NCI-H1105 (cell line): ENCODE measurements at places on chromosomes 13 and 19.

- DNase-seq = no peak
Measured at GRCh38 chr13:30943881-30944280, 11.4 kb downstream of the TEX26 start.

DNA sequence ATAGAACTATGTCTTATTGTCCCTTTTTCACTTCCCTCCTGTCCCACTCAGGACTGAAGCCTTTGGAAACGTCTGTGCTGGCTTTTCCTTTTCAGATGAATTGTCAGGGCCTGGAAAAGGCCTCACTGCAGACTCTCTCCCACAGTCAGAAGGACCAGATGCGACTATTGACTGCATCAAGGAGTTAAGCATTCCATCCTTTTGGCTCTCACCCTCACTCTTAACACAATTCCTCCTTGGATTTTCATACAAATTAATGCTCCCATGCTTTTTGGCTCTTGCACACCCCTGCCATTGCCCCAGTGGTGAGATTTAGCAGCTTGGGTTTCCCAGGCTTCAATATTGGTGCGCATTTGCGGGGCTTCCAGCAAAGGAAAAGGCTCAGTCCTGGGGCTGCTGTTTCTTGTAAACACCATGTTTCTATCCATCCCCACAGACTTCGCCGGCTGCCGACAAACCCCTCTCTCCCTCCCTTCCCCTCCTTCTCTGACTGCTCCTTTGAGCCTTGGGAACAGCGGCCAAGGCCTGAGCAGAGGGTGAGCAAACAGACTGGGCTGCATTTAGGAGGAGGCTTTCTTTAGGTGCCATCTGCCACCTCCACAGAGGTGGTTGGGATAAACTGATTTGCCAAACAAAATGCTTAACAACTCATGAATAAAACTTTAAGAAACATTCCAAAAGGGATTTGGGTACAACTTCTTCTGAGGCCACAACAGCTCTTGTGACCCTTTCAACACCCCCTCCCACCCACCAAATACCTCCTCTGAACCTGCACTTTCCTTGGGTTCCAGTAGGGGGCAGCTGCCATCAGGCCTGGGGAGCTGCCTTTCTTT lies 48.6 kb upstream of the PCDH8 start:
- DNase-seq = no peak

- DNase-seq = no peak
Measured at GRCh38 chr13:31056644-31057271, 104.9 kb downstream of the HSPH1 start.

DNA sequence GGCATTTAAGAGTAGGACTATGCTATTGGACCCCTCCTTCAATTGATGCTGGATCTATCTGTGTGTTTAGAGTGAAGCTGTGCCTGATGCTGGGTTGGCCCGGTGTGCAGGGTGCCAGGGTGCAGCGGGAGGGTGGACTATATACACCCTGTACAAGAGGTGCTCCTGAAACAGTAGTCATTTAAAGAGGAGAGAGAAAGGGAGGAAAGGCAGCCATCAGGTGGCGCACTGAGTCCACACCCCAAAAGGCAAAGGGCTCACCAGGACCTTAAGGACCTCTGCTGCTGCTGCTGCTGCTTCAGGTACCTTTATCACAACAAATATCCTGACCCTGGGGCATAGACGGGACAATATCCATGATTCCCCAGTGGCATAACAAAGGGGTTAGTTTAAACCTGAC lies 39.4 kb downstream of the ZNF136 start:
- no peak for DNase-seq

GRCh38 chr13:35475960-35476943 lies at the start of gene MAB21L1:
Gene MAB21L1 (minus strand): TSS chr13:35476689. CDS start chr13:35476138, 551 bp downstream.
- peak; percentile 29 for DNase-seq

GRCh38 chr19:18153556-18154134 lies 682 bp downstream of the PIK3R2 start:
- no peak for DNase-seq

DNA sequence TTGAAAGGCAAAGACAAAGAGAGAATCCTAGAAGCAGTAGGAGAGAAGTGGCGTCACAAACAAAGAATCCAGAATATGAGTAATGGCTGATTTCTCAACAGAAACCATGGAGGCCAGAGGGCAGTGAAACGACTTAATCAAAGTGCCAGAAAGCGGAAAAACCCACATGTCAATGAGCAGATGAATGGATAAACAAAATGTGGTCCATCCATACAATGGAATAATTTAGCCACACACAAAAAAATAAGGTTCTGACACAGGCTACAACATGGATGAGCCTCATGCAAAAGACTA lies 52.2 kb upstream of the RANBP3 start:
- DNase-seq = no peak

- no peak for DNase-seq
Measured at GRCh38 chr19:21593934-21594820, 88.8 kb downstream of the ZNF429 start.

DNA sequence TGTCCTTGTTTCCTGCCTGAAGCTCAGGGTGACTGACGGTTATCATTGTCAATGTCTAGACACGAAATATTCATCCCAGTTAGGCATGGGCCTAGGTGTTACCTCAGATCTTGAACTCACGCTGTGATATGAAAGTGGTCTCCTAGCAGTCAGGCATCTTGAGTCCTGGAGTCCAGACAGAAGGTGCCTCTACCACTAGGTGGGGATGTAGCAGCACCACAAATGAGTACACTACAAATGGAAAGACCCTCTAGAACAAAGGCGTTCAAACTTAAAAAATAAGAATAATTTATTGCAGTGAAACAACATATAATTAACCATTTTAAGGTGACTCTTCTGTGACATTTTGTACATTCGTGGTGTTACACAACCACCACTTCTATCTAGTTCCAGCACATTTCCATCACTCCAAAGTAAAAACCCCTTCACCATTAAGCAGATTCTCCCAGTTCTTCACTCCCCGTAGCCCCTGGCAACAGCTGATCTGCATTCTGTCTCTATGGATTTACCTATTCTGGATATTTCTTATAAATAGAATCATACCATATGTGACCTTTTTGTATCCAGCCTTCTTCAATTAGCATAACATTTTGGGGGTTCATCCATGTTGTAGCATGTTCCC lies 11.9 kb upstream of the FRY start:
- DNase-seq = no peak

DNA sequence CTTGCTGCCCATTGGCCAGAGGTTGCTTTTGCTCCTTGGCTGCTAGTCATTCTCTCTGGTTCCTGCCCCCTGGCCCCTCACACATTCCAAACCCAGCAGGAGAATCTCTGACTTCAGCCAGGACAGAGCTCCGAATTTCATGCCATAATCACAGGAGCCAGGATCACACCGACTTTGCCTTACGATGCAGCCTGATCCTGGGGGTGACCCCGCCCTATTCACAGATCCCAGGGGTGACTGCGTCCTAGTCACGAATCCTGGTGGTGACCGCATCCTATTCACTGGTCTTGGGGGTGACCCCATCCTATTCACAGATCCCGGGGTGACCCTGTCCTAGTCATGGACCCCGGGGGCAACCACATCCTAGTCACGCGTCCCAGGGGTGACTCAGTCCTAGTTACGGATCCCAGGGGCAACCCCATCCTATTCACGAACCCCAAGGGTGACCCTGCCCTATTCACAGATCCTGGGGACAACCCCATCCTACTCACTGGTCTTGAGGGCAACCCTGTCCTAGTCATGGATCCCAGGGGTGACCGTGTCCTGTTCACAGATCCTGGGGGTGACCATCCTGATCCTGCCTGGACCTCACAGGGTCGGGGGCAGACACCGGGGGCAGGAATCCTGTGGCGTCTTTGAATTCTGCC lies 7.4 kb upstream of the TEX29 start:
- no peak for DNase-seq

- DNase-seq = peak; percentile 93
Measured at GRCh38 chr19:2983351-2984214, 6.2 kb downstream of the TLE6 start.

GRCh38 chr13:69279213-69279612 lies 828.4 kb upstream of the ATXN8OS start:
- DNase-seq = no peak

GRCh38 chr13:83975655-83976165 lies 93.4 kb upstream of the SLITRK1 start:
- DNase-seq = no peak

DNA sequence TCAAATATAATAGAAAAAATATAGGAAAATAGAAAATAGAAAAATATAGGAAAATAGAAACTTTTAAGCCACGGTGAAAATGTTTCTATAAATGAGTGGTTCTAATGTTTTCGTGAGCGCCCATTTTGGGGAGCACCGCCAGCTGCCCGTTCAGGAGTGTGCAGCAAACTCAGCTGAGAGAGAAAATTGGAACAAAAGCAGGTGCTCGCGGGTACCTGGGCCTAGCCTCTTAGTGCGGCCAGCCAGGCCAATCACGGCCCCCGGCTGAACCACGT lies 204 bp upstream of the PDX1 start:
- DNase-seq = peak; percentile 69

DNA sequence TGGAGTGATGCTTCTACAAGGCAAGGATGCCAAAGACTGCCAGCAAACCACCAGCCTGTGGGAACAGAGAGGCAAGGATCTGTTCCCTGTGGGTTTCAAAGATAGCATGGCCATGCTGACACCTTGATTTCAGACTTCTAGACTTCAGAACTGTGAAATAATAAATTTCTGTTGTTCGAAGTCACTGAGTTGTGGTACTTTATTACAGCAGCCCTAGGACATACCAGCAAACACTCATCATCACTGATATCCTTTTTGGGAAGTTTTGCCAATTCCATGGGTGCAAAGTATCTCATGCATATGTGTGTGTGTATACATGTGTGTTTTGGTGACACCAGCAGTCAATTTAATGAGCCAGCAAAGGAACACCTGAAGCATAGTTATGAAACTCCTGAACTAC lies 21.0 kb downstream of the LMO7 start:
- DNase-seq = no peak

GRCh38 chr19:19652482-19653295 lies 9.2 kb upstream of the GMIP start:
- DNase-seq = no peak

DNA sequence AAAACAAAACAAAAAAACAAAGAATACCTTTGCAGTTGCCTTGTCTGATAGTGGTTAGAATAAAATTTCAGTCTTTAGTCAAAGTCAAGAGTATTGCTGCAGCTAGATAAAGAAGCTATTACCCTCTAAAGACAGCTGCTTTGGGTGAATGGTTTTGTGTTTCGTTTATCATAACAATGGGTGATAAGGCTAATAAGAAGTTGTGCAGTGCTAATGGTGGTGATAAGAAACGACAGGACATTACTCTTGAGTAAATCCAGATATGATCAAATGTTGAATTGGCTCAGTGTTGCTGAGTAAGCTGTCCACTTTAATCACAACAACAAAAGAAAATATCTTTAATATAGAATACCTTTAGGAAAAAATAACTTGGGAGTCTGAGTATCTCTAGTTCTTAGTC lies 1825.3 kb downstream of the SLITRK5 start:
- DNase-seq = no peak

- DNase-seq = no peak
Measured at GRCh38 chr13:26820871-26821270, 60.3 kb upstream of the GPR12 start.

DNA sequence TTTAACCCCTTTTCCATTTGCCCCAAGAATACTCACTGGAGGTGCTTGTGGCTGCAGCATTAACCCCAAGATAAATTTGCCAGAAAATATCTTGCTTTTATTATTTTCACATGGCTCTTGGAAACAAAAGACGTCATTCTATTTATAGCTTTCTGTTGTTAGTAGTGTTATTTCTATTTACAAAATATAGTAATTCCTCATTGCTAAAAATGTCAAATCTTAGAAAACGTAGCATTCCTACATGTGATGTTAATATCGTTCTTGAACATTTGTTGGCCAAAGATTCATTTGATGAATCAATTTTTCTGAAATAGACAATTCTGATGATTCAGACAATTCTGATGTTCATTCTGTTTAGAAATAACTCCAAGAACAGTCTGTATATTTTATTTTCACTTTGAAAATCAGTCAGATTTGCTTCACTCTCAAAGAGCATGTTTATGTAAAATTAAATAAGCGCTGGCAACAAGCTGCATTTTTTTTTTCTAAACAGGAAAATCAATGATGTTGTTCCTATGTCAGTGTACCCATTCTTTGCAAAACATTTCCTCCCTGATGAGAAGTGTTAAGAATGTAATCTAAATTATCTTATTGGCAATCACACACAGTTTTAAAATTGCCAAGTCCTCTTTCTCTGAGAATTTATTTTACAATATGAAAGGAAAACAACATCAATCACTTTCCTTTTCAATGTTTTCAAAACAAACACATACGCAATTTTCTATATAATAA lies 334.0 kb downstream of the KCTD12 start:
- no peak for DNase-seq

DNA sequence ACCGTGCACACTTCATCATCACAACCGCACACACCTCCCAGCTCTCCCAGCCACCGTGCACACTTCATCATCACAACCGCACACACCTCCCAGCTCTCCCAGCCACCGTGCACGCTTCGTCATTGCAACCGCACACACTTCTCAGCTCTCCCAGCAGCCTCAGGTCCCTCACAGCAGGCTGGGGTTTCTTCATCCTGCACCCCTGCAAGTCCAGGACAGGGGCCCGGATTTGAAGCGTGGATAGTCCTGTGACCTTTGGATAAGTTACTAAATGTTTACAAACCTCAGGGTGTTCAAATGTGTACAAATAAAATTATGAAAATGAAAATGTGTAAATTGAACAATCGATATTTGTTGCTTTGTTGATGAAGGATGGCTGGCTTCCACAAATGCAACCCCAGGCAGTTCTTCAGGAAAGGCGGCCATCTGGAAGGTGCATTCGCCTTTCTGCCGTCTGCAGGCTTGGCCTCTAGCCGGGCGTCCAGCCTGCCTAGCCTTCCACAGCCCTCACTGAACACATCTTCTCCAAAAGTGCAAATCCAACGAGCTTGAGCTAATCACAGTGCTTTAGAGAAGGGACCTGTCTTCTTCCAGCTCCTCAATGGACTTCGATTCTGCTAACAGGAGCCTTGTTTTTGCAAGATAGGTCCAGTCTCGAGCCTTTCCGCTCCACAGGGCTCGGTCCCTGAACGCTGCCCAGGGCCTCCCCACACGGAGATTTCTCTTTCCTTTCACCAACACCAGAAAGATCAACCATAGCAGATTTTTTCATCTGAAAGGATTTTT lies 74.2 kb downstream of the SPACA7 start:
- DNase-seq = no peak

DNA sequence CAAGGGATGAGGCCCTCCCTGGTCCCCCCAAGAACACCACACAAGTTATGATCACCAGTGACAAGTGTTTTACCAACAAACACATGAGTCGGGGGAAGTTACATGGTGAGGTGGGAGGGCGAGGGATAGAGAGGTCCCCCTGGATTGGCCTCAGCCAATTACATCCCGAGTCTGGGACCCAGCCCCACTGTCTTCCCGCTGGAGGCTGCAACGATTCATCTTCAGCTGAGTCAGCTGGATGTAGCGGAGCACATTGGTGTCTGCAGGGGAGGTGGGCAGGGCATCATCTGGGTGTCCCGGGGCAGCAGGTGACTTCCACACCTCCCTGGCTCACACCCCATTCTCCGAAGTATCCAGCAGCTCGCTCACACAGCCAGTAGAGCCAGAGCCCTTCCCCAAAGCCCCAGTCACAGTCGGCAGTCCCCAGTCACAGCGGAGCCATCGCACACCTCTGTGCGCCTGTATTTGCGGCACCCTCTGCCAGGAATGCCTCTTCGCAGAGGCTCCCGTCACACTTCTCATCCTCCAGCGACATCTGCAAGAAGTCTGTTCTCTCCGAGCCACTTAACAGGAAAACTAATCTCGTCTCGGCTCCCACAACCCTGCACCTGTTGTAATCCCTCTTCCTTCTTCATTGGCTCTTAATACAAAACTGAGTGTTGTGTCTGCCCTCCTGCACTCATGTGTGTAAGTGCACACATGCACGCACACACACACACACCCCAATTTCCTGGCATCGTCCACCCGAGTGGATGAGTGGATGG lies 2.0 kb downstream of the TTC9B start:
- DNase-seq = peak; percentile 18

- DNase-seq = no peak
Measured at GRCh38 chr13:102907886-102908515, 62.2 kb downstream of the ERCC5 start.
